ENCODE measurements at places on chromosomes 7 and 10.
A peak's percentile ranks its signal among the peaks of the same experiment; 100 is the strongest.

- DNase-seq = no peak
These were observed 658.2 kb downstream of the LRMDA start for GRCh38 chr10:76089556-76090180.

DNA sequence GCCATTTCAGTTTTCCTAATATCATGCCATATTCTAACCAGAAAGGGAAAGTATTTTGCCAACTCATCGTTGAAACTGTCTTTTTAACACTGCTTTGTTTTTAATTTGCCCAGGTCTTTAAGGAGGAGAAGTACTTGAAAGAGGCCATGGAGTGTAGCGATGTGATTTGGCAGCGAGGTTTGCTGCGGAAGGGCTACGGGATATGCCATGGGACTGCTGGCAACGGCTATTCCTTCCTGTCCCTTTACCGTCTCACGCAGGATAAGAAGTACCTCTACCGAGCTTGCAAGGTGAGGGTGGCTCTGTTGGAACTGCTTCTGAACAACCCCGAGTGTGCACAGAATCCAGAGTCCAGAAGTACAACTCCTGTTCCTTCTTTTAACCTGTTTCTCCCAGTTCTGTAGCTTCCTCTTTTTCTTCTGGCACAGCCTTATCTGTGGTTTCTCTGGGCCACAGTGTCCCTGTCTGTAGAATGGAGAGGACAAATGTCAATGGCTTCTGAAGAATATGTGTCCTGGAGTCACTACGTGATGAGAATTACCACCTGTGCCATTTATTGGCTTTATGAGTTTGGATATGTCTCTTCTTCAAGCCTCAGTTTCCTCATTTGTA is 60.1 kb downstream of the LANCL2 start:
- DNase-seq = no peak

DNA sequence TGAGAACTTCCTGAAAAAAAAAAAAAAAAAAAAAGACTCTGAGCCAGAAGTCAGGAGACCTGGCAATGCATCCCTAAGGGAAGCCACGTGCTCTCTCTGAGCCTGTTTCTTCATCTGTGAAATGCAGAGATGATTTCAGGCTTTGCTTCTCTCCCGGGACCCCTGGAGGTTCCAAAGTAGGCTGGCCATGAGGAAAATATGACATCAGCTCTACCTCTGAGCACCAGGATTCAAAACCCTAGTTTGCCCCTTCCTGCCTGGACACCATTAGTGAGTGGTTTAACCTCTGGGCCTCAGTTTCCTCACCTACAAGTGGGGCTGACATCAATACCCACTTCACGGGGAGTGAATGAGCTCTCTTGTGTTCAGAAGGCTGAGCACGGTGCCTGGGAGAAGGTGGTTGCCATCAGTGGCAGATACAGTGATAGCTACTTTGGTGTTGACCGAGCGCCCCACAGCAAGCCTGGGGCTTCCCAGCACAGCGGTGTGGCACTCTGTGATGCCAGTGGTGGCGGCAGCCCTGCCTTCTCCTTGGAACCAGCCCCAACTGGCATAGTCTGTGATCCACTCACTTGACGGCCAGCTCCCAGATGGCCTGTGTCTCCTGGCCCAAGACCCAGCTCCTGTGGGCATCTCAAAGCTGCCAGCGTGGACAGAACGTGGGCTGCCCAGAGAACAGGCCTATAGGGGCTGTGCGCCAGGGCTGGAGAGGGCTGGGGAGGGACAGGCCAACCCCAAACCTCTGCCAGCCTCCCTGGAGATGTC is 153.1 kb upstream of the UNC5B start:
- no peak for DNase-seq

GRCh38 chr7:4663239-4664018 is 18.7 kb upstream of the FOXK1 start:
- no peak for DNase-seq

DNA sequence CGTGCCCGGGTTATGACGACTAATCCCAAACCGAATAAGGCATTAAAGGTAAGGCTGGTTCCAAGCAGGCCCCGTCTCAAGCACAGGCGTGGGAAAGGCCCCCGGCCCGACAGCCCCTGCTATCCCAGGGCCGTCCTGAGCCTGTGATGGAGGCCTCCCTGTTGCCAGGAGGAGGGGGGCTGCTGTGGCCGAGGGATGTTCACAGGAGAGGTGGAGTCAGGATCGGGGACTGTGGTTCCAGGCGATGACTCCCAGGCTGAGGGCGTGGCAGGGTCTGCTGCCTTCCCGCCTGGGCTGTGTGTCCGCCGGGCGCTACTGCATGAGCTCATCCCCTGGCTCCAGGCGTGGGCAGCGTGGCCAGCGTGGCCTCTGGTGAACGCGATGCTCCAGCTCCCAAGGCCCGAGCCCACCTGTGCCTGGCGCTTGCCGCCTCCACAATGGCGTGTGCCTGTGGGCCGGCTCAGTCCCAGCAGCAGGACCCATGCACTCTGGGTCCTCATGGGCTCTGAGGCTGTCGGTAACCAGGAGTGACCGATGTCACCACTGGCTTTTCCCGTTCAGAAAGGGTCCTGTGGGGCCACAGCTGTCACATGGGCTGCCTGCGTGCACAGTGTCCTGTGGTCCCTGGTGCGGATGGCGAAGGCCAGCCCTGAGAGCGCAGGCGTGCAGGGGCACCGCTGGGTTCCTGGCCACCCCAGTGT is 8.8 kb downstream of the MAFK start:
- DNase-seq = no peak

GRCh38 chr10:25263931-25264330 is 89.1 kb downstream of the GPR158 start:
- no peak for DNase-seq

- no peak for DNase-seq
These were observed 16.0 kb downstream of the RASGEF1A start for GRCh38 chr10:43250615-43251418.

- no peak for DNase-seq
These were observed 701.7 kb downstream of the TYW1 start for GRCh38 chr7:67698354-67698753.

GRCh38 chr10:103512591-103513379 is 19.3 kb downstream of the NEURL1 start:
- peak; percentile 12 for DNase-seq

DNA sequence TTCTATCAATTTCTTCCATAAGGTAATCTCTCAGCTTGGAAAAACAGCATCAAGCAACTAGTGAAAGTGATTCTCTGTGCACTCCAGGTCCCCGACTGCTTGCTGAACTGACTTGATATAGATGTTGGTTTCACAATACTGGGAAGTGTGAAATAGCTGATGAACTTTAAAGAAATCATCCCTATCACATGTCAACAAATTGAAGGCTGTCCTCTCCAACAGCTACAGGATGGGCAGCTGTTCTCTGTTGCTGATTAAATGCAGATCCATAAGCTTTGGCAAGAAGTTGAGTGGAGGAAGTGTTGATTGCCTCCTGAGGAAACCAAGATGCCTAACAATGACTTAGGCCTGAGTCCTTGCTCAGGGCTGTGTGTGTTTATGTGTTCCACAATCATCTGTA is 130.4 kb upstream of the GDF10 start:
- no peak for DNase-seq

GRCh38 chr10:120805014-120805812 is 45.9 kb upstream of the WDR11 start:
- no peak for DNase-seq

- no peak for DNase-seq
These were observed 16.3 kb downstream of the CUBN start for GRCh38 chr10:17113346-17113745.

- no peak for DNase-seq
These were observed 527.5 kb downstream of the INHBA start for GRCh38 chr7:41175435-41175834.

GRCh38 chr10:83862723-83863122 is 276.6 kb upstream of the GHITM start:
- DNase-seq = no peak

DNA sequence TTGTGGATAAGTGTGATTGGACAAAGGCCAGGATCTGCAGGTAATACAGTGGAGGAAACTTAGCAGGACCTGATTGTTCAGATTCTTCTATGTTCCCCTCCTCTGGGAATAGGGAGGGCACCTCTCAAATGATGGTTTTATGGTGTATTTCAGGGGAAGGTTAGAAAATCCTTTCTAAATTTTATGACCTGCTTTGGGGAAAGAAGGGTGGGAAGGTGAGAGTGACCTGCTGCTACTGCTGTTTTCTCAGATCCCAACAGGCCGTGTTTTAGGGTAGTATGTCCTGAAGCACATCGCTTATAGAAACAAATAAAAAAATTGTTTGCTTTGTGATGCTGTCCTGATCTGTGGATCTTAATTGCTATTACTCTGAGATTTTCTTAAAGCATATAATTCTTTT is 404.1 kb upstream of the GALNT17 start:
- no peak for DNase-seq

DNA sequence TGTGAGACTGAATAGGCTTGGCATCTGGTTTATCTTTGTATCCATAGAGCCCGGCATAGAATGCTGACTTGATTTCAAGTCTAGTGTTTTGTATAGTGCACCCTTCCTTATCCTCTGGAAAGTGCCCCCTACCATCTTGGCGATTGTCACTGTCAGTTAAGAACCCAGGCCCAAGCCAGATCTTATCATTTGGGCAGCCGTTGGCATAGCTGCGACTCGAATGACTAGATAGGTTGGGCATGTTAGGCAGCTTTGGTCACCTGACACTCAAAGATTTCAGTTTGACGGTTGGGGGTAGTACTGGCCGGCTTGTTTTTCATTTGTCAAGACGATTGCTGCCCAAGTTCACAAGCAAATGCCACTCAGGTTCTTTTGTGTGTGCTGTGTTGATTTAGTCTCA is 6.6 kb downstream of the NIPSNAP2 start:
- no peak for DNase-seq

GRCh38 chr7:11701829-11702560 is 130.0 kb downstream of the THSD7A start:
- DNase-seq = no peak

DNA sequence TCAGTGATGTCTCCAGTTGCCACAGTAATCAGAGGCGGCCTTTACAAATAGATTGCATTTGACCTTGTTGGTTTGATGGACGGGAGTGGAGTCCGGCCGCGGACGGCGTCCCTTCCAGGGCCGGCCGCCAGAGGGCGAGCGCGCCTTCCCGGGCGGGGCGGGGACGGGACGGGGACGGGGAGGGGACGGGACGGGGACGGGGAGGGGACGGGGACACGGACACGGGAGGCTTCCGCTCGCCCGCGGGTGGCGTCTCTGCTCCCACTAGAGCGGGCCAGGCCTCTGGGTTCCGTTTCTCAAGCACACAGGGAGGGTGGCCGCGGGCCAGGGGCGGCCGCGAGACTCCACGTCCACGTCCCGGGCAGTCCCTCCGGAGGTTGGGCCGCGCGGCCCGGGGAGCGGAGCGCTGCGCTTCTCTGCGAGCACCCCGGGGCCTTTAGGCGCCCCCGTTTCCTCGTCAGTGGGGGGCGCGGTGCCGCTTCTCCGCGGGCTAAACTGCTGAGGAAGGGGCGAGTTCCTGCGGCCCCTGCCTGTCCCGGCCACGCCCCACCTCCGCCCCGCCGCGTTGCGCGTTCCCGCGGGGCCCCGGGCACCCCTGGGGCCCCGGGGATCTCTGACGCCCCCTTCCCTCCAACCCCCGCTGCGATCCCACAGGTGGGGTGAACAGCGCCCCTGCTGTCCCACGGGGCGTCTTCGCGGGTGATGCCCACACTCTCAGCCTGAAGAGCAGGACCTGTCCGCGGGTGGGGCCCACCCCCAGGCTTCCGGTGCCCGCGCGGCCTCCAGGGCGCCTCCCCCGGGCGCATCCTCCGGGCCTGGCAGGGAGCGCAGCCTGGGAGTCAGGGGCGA is 84.2 kb upstream of the MKI67 start:
- peak; percentile 81 for DNase-seq

GRCh38 chr7:38335128-38335491 is 61.7 kb upstream of the TARP start:
- DNase-seq = no peak

DNA sequence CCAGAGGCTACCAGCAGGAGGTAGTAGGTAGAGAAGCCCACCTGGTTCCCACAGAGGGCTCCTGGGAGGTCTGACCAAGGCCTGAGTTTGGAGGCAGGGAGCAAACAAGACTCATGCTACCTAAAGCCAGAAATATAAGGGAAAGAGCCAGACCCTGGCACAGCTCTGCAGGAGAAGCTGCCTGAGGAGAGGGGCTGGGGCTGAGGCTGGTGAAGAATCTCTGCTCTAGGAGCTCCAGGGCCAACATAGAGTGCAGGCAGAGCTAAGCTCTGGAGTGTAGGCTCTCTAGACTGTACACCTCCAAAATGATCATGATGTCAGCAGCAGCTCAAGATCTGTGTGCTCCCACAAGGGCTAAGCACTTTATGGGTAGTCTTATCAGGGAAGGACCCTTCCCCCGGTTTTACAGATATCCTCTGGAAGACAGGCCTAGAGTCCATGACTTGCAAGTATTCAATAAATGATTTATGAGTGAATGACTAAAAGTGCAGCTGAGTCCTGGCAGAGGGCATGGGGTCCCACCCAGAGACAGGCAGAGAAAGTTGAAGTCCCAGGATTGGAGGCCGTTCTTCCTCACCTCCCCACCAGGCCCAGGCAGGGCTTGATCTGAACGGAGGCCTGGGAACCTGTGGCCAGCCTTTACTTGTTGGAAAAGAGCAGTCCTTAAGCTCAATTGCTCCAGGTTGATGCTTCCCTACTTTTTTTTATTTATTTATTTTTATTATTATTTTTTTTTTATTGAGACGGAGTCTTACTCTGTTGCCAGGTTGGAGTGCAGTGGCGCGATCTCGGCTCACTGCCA is 71.5 kb upstream of the LRRC4 start:
- DNase-seq = no peak

GRCh38 chr7:8629504-8629903 is 196.1 kb downstream of the NXPH1 start:
- no peak for DNase-seq

- DNase-seq = no peak
These were observed 200.8 kb downstream of the ELMO1 start for GRCh38 chr7:37247861-37248260.

DNA sequence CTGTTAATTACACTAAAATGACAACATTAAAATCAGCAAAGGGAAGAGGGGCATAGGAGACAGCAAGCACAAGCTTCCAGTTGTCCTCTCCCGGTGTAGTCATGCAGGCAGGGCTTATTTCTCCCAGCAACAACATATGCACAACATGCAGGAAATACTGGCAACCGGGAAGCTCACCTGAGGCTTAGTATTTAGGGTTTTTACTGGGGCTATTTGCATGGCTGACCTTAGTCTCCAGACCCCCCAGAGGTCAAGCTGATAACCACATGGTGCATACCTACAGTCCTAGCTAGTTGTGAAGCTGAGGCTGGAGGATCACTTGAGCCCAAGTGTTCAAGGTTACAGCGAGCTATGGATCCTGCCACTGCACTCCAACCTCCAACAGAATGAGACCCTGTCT is 12.8 kb upstream of the JMJD1C start:
- DNase-seq = no peak

DNA sequence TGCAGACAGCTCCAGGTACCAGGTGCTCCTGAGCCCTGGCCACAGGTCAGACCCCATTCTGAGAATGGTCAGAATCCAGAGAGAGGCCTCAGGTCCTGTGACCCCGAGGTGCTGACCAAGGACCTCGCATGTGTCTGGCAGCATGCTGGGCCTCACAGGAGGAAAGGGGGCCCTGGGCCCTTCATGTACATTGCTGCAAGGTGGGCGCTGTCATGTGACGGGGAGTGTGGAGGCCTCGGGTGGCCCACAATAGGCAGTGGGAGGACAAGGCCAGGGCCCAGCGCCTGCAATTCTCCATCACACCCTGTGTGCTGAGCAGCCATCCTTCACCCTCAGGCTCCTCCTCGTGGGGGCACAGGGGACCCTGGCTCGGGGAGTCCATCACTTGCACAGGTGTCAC is 15.5 kb upstream of the RET start:
- DNase-seq = no peak

GRCh38 chr7:83593921-83594475 is 54.9 kb downstream of the SEMA3E start:
- no peak for DNase-seq

All from stimulated activated CD4-positive, alpha-beta T cell treated with anti-CD3 and anti-CD28 coated beads, Interleukin-2, amount 100 ng/mL, for 24 hours (primary cell).